ENCODE measurements at places on chromosomes 3 and 15. TPM values are rescaled to one million over a fixed set of nuclear protein-coding genes. Genes with fewer than 3 reads are reported as not detected.
A peak's percentile ranks its signal among the peaks of the same experiment; 100 is the strongest.

DNA sequence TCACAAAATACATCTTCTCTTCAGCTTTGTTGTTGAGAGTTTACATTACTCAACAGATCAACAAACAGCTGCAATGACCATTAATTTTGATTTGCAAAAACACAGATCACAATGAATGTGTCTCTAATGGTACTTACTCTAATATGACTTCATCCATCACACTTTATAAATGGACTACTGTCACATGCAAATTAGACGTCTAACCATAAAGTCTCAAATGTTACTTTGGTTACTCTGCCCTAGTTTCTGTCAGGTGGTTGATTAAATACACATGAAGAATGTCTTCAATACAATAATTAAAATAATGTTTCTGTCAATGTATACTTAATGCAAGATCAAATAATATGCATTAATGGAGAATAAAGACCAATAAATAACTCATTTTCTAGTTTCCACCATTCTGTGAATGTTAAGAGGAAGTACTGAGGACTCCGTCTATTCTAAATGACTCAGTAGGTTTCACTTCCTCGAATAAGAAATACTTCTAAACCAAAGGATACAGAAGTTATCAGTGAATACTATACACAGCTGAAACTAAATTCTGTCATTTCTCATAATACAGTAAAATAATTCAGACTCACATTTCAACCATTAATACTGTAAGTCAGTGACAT is 145.8 kb downstream of the CBLB start:
- no peak overlapping the region for H3K4me3 ChIP-seq
- peaks cover 47% of the 10 kb centered on the region for H3K36me3 ChIP-seq
- H3K4me1 ChIP-seq = no peaks in the 10 kb centered on the region
- DNase-seq = no peak
- no peak overlapping the region for H3K27ac ChIP-seq

GRCh38 chr15:24067733-24068501 is 380.8 kb upstream of the NDN start:
- no peak for DNase-seq
- H3K4me1 ChIP-seq = no peaks in the 10 kb centered on the region
- H3K36me3 ChIP-seq = no peaks in the 10 kb centered on the region
- H3K4me3 ChIP-seq = no peak overlapping the region
- no peak overlapping the region for H3K27ac ChIP-seq

DNA sequence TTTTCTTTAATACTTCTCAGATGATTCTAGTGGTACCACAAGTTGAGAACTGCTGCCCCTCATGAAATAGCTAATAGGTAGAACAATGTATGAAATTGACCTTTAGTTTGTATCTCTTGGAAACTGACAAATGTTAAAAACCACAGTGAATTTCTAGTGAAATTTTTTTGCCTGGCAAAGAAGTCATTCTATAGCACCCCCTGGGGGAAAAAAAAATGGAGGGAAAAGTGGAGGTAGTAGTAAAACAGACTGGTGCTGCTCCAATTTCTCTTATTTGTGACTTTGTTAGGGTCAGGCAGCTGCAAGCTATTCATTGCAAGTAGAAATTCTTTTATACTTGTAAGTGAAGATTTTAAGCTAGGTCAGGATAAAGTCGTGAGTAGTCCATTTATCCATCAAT is 605.0 kb downstream of the NLGN1 start:
- no peak overlapping the region for H3K27ac ChIP-seq
- no peak for DNase-seq
- no peaks in the 10 kb centered on the region for H3K4me1 ChIP-seq
- H3K36me3 ChIP-seq = no peaks in the 10 kb centered on the region
- H3K4me3 ChIP-seq = no peak overlapping the region

DNA sequence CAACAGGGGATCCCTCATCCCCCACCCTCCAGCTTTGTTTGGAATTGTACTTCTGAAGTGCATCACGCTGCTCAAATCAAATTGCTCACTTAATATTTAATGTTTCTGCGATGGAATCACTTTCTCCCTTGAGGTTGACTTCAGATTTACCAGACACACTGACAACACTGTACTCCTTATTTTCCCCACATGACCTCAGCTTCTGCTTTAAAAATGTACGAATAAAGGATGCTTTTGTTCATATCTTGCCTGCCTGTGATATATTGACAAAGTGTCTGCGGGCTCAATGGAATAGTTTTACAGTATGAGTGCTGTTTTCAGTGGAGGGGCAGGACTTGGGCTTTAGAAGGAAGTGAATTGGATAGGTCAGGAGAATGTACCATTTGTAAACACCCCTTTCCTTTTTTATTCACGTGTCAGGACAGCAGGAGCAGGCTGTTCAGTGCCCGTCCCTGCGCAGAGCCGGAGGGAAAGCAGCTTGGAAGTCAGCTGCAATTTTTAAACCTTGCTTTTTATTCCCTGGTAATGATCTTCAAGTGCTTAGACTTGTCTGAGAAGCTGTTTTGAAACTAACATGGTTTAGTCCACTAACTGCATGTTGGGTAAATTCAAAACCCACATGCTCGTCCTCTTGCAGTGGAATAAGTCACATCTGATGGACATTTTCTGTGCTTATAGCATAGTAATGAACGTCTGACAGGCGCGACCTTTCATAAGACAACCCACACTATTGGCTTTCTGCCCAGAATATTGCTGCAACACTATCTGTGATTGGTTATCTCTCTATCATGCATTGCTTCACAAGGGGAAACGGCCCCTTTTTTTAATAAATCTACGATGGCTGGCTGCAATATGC is 29.9 kb downstream of the MBNL1 start:
- peak; percentile 60 for DNase-seq
- no peaks in the 10 kb centered on the region for H3K27me3 ChIP-seq
- H3K36me3 ChIP-seq = peaks cover 20% of the 10 kb centered on the region
- peak overlapping the region; percentile 92 for H3K27ac ChIP-seq

DNA sequence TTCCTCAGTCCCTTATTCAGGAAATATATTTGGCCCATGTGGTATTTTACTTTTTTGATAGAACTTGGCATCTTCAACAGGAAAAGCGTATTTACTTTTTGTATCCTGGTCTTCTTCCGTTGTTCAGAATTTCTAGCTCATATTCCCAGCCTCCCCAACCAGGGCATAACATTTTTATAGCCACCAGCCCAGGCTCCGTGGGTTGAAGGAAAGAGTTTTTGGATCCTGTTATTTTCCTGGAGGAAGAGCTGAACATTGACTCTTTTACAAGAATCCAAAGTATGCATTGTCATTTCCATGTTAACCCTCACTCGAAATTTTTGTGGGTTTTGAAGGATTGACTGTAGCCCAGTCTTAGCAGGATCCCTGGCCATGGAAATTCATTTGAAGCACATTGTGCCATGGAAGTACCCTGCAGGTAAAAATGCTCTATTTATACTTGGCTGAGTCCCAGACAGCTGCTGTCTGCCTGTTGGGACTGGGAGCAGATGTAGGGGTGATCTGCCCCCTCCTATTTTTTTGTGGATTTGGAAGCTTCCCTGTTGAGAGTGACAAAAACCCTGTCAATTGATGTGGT is 98.8 kb downstream of the AKAP13 start:
- DNase-seq = peak; percentile 39
- H3K4me3 ChIP-seq = no peak overlapping the region
- peaks cover 20% of the 10 kb centered on the region for H3K4me1 ChIP-seq

DNA sequence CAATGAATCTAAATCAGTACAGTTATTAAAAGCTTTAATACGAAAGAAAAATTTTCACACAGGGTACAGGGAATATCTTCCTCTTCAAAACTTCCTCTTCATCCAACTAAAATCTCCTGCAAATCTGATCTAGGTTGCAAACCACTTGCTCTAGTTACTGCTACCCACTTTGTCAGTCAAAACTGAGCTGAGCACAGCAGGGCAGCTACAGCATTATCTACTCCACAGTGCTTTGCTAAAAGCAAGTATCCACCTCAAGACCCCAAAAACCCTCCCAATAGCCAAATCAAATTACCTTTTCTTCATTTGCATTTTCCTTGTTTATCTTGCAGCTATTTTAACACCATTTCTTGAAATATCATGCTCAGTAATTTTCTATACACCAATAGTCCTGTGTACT is 14.7 kb downstream of the ZNF280D start:
- no peaks in the 10 kb centered on the region for H3K27me3 ChIP-seq
- H3K36me3 ChIP-seq = peaks cover 3% of the 10 kb centered on the region
- no peak for DNase-seq

- peak overlapping the region; percentile 10 for H3K4me3 ChIP-seq
- peak overlapping the region; percentile 89 for H3K27ac ChIP-seq
- H3K27me3 ChIP-seq = no peaks in the 10 kb centered on the region
- peaks cover 37% of the 10 kb centered on the region for H3K4me1 ChIP-seq
- no peaks in the 10 kb centered on the region for H3K36me3 ChIP-seq
Measured at GRCh38 chr15:62886431-62887071, 156.0 kb upstream of the TPM1 start.

DNA sequence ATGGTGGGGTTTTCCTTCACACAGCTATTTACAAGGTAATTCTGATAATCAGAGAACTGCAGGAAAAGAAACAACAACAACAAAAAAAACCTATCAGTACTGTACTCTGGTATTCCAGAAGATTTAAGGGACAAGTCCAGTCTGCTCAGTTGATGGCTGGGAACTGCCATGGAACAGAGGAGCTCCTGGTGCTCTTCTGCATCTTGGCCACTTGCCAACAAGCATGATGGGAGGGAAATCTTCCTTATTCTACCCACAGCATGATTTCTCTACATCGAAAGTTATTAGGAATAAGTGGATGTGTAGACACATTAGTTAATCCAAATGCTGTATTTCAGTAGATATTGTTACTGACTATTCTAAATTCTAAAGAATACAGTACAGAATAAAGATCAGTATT is 51.7 kb downstream of the RASGRP1 start:
- peaks cover 10% of the 10 kb centered on the region for H3K4me1 ChIP-seq
- H3K4me3 ChIP-seq = no peak overlapping the region
- H3K36me3 ChIP-seq = no peaks in the 10 kb centered on the region

- no peak for DNase-seq
- no peak overlapping the region for H3K4me3 ChIP-seq
- no peaks in the 10 kb centered on the region for H3K36me3 ChIP-seq
Measured at GRCh38 chr3:73710340-73710739, 85.6 kb upstream of the PDZRN3 start.

DNA sequence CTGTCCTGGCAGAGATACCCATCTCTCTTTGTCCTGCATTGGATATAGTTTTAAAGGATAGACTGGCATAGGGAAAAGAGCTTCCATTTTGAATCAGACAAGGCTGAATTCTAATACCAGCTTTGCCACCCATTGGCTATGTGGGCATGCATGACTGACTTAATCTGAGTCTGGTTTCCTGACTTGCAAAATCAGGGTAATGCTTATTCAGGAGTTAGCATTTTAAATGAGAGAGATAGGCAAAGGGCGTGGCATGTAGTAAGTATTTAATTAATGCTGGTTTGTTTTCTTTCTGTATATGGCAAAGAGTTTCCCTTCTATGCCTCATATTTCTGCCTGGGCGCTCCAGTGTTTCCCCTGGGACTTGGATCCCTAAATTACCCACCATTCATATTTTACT is 492.9 kb downstream of the IGSF11 start:
- H3K27me3 ChIP-seq = no peaks in the 10 kb centered on the region
- DNase-seq = no peak
- H3K27ac ChIP-seq = no peak overlapping the region
- H3K4me1 ChIP-seq = peaks cover 9% of the 10 kb centered on the region

- peaks cover 10% of the 10 kb centered on the region for H3K4me1 ChIP-seq
- no peak overlapping the region for H3K27ac ChIP-seq
- no peaks in the 10 kb centered on the region for H3K27me3 ChIP-seq
- peak overlapping the region; percentile 48 for H3K4me3 ChIP-seq
- no peaks in the 10 kb centered on the region for H3K36me3 ChIP-seq
- no peak for DNase-seq
Measured at GRCh38 chr3:126982126-126982470, 817 bp upstream of the PLXNA1 start.

- no peaks in the 10 kb centered on the region for H3K27me3 ChIP-seq
- no peaks in the 10 kb centered on the region for H3K36me3 ChIP-seq
- H3K4me1 ChIP-seq = no peaks in the 10 kb centered on the region
- H3K27ac ChIP-seq = no peak overlapping the region
- peak; percentile 31 for DNase-seq
Measured at GRCh38 chr15:27234593-27234992, 263.6 kb downstream of the GABRG3 start.

DNA sequence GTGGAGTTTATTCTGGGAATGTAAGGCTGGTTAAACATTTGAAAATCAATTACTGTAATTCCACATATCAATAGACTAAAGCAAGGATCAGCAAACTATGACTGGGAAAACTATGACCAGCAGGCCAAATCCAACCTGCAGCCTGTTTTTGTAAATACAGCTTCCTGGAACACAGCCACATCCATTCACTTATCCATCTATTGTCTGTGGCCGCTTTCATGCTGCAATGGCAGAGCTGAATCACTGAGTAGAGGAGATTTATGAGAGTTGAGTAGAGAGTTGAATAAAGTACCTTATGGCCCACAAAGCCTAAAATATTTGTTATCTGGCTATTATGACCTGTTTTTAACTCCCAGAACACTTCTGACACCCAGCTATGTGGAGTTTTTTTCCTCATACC is 12.2 kb downstream of the MYLK start:
- H3K27ac ChIP-seq = peak overlapping the region; percentile 55
- H3K27me3 ChIP-seq = no peaks in the 10 kb centered on the region
- H3K36me3 ChIP-seq = peaks cover 56% of the 10 kb centered on the region
- no peak for DNase-seq
- no peak overlapping the region for H3K4me3 ChIP-seq

DNA sequence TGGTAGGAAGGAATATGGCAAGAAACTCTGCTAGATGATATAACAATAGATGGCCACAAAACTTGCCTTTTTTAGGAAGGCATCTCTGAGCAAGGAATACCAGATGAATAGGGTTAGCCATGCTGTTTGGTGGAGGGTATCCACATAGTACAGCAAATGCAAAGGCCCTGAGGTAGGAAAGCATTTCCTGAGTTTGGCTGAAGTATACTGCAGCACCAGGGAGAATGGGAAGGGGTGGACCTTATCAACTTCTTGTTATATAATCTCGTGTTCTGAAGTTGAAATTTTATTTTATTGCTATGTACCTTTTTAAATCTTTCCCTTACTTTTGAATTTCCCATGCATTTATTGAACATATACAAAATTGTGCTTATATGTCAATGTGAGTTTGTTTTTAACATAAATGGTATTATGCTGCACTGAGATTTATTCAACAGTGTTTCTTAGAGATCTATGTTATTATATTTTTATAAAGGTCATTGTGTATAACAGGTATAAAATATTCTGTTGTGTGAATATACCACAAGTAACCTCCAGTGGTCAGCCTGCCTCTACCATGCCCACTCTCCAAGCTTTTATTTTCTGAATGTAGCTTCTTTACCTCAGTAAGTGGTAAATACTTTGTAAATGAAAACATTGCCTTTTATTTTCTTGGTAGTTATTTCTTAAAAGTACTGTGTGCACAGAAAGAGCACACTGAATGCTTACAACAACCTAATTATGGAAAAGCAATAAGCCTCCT is 2.8 kb upstream of the KAT2B start:
- no peaks in the 10 kb centered on the region for H3K36me3 ChIP-seq
- no peak for DNase-seq
- H3K27ac ChIP-seq = no peak overlapping the region
- peaks cover 16% of the 10 kb centered on the region for H3K4me1 ChIP-seq
- no peak overlapping the region for H3K4me3 ChIP-seq
- H3K27me3 ChIP-seq = no peaks in the 10 kb centered on the region

Gene PP2D1
- polyA plus RNA-seq = not detected

Gene GPX1
- 661 TPM for polyA plus RNA-seq

Gene ROPN1
- polyA plus RNA-seq = not detected

Gene ADAMTS9
- polyA plus RNA-seq = 4.1 TPM
